ENCODE measurements at places on chromosomes 7 and 10.

DNA sequence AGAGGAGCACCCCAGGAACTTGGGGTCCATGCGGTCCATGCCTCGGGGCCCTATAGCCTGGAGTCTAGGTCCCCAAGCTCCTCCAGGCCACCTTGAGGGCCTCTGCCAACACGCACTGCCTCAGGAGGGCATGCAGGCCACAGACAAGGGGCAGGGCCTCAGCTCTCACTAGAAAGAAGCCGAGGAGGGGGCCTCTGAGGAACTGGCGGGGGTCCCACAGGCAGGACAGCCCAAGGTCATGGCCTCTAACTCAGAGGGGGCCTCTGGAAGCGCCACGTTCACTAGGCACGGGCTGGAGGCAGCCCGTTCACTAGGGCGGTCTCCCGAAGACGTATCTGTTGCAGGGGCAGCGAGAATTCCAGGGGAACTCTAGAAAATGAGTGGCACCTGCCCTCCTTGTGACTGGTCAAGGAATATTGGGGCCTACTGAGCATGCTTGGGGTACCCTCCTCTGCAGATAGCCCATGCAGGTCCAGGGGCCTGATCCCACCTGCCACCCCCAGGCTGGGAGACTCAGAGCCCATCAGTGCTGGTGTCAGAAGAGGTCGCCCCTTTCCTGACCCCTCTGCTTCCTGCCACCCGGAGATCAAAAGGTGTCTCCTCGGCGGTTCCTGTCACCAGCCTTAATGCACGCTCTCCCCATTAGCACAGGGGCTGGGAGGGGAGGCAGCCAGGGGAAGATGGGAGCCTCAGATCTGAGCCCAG is 86.7 kb upstream of the RET start:
- DNase-seq = no peak

- DNase-seq = no peak
Observed at GRCh38 chr7:128168667-128169210, 72.3 kb upstream of the LEP start.

GRCh38 chr7:54817152-54817551 is 58.1 kb upstream of the SEC61G start:
- DNase-seq = no peak

GRCh38 chr7:123944395-123944794 is 19.4 kb downstream of the SPAM1 start:
- DNase-seq = no peak

DNA sequence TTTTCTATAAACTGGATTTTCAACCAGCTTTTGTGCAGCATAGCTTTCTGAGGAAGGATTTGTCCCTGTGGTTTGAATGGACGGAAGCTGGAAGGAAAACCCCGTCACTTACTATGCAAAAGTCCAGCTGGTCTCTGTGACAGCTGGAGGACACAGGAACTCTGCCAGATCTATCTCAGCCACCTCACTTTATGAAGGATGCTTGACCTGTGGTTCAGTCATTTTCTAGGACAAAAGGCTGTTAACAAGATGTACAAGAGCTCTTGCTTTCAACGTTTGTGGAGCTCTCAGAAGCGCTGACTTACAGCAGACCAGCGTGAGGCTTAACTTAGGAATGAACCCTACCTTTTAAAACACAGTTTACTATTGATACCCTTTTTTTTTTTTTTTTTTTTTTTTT is 90.8 kb downstream of the CREM start:
- DNase-seq = no peak

- no peak for DNase-seq
Observed at GRCh38 chr7:22667562-22668239, 59.3 kb upstream of the IL6 start.

DNA sequence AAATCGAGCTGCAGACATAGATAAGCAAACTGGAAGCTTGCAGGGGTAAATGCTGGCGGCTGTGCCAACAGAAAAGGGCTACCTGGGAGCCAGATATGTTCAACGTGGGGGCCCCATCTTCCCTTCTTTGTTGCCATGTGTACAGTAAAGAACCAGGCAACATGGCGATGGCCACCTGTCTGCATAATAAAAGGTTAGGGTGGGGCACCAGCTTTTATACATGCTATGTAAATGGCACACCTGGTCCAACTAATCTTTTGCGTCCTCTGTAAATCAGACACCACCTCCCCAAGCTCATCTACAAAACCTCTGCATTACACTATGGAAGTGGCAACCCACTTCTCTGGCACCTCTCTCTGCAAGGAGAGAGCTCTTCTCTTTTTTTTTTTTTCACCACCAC is 13.9 kb downstream of the BUD31 start:
- DNase-seq = no peak

DNA sequence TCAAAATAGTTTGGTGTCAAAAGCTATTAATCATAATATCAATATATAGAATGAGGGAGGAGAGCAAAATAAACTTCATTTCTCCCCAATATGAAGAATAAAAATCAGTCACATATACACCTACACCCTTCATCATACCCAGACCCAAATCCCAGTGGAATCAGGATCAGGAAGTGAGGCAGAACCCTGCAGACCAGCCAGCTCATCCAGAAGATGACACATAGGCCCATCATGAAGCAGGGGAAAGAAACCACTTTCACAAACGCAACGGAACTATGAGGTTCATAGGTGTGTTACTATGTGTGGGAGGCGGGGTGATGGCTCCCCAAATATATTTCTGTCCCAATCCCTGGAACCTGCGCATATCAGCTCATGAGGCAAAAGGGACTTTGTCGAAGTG is 89.0 kb downstream of the RSU1 start:
- no peak for DNase-seq

GRCh38 chr10:113084031-113084430 is 134.0 kb downstream of the TCF7L2 start:
- DNase-seq = no peak
